ENCODE measurements at places on chromosomes 5 and 9.
A peak's percentile ranks its signal among the peaks of the same experiment; 100 is the strongest.

GRCh38 chr5:36442796-36443195 is 141.1 kb upstream of the RANBP3L start:
- no peak for DNase-seq

GRCh38 chr5:403995-404394 is 39.0 kb upstream of the EXOC3 start:
- no peak for DNase-seq

- no peak for DNase-seq
These were observed 29.4 kb upstream of the PURA start for GRCh38 chr5:140084541-140084940.

DNA sequence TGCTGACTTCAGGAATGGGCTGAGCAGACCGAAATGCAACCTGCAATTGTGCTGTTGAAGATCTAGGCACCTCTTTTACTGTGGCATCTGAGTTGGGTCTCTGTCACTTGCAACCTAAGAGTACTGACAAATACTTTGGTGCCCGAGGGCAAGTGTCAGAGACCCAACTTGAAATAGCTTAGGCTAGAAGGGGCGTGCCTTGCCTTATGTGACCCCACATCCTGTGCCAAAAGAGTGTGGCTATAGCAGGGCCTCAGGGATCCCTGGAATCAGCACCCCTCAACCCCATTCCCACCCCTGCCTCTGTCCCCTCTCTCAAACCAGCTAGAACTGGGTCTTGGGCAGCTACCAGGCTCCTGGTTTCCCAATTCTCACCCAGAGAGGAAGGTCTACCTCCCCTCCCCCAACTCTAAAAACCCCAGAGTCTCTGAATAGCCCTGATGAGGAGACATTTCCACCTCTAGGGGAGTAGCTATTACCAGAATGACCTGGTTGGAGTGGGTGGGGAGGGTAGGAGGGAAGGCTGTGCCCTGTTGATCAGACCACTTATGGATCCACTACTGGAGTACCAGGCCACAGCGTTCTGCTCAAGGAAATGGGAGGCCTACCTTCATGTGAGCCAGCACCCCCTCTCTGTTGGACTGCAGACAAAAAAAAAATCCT is 17.5 kb downstream of the RAI14 start:
- DNase-seq, result no peak

DNA sequence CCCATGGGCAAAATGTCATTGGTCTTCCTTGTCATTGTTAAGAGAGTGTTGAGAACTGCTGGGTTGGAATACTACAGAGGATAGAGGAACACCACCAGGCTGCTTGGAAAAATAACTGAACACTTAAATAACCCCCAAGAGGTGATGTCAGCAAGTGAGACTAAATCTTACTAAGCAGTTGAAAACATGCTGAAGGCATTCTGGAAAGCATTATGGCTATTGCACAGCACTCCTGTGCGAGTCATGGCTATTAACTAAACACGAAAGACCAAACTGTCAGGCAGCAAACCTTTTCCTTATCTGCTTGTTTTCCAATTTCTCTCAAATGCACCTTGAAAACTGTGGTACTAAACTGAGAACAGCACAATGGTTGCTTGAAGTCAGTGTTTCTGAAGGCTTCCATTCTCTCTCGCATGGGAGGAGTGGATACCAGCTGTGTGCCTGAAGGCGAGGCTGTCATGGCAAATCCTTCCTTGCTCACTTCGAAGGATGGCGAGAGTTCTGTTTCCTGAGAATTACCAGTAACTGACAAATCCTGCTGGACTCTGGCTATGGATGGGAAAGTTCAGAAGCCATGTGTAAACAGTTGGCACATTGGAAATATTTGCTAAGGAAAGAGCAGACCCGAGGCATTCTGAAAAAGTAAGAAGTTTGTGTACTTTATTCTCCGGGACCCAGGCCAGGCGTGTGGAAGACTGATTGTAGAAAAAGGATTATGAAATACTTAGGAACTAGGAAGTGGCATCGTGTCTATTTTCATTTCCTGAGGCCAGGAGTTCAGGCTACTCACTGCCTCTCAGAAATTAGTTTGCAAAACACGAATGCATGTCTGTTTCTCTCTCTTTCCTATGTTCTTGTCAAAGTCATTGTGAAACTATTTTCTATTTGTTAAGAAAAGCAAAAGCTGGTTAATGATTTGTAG is 182.1 kb downstream of the DMRT2 start:
- no peak for DNase-seq

DNA sequence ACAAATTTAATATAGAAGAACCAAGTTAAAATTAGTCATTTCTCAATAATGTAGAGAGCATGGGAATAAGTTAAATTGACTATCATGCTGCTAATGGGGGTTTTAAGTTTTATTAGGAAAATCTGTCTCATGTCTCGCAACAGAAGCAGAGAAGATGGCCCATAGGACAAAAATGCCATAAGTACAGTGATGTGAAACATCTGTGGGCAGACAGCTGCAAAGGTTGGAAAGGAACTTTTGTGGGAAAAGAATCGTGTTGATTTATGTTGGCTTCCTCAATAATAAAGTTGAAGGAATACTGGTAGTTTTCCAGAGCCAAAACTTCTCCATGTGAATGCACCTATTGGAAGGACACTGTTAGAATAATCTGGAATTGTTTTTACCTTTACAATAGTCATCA is 44.8 kb downstream of the VCAN start:
- no peak for DNase-seq

DNA sequence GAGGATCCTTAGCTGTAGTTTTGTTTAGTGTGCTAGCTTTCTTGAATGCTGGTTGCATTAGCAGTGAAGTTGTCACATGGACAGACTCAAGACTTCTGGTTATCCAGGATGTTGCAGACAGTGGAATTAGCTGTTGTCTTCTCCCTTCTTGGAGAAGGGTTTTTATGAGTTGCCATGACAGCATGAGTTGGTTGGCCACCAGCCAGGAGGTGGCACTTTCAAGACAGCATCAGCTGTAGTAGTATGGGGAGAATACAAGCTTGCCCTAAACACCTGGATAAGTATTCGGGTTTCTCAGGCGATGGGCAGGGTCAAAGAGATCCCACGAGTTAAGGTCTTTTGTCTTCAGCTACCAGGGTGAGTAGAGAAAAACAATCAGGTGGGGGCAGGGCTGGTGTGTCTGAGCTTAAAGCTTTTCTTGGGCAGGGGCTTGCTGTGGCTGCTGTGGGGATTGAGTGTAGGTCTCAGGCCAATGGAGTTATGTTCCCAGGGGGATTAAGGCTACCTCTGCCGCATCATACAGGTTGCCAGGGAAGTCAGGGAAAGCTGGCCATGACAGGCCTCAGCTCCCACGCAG is 7.7 kb upstream of the C5orf47 start:
- no peak for DNase-seq

DNA sequence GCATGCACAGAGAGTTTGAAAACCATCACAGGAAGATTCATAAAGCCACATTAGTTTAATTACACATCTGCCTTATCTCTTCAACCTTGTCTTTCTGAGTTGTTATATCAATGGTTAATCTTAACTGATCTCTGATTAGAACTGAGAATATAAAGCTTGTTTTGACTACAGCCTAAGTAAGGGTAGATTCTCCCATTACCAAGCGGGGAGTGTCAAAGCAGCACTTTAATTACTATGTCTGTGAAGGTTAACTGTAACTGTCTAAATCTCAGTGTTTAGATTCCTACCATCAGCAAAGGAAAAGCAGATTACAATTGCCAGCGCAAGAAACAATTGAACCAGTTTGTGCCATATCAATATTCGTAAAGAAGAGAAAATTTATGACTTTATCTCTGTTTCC is 348.7 kb downstream of the CDH12 start:
- no peak for DNase-seq

GRCh38 chr5:59873113-59873512 is 20.4 kb downstream of the PDE4D start:
- no peak for DNase-seq

- DNase-seq, result no peak
These were observed 12.9 kb upstream of the CAST start for GRCh38 chr5:96649251-96649662.

DNA sequence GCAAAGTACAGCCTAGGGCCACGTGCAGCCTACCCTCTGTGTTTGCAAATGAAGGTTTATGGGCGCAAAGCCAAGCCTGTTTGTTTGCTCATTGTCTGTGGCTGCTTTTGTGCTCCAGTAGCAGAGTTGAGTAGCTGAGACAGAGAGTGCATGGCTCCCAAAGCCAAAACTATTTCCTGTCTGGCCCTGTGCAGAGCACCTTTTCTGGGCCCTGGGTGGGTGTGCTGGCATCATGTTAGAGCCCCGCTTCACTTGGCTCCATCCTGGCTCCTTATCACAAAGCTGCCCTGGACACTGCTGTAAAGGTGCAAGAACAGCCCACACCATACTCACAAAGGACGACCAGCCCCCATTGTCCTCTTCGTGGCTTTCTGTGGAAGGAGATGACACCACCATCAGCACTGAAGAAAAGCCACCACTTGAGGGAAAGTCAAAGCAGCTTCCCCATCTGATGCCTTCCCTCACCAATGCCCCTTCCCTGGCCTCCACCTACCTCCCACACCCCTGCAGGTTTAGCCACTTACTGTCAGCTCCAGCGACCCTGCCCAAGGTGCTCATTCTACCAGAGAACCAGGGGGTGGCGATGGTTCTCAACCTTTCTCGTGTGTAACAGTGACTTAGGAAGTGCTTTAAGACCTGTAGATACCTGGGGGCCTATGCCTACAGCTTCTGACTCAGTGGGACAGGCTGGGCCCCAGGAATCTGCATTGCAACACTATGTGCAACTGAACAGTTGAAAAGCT is 23.4 kb downstream of the LCP2 start:
- DNase-seq, result peak; percentile 24

DNA sequence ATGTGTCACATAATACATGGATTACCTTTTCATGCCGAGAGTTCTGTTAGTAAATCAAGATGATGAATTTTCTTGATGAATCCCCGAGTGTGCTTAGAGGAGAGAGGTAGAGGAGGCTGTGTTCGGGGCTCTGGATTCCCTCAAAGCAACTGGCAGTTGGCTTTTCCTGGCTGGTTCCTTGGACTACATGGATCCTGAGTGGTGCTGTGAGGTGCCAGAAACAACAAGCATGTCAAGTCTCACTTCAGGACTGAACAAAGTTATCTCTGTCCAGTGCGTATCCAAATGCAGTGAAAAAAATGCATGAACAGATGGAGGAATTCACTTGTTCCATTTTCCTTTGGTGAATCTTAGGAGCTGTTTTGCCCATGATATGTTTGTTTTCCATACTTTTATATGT is 231.7 kb downstream of the FBXL7 start:
- no peak for DNase-seq

- no peak for DNase-seq
These were observed 1254.9 kb upstream of the DMAC1 start for GRCh38 chr9:9054354-9054992.

GRCh38 chr5:6743161-6743560 is 29.9 kb downstream of the TENT4A start:
- DNase-seq, result no peak

- no peak for DNase-seq
These were observed 10.1 kb downstream of the PLIN2 start for GRCh38 chr9:19117039-19117716.

- DNase-seq, result no peak
These were observed 116.9 kb downstream of the HACD4 start for GRCh38 chr9:20914556-20914955.

GRCh38 chr5:175148636-175149172 is 295.3 kb downstream of the DRD1 start:
- DNase-seq, result no peak

- no peak for DNase-seq
These were observed 98.5 kb downstream of the SNX18 start for GRCh38 chr5:54616031-54616430.

GRCh38 chr5:107268241-107268640 is 402.5 kb downstream of the EFNA5 start:
- no peak for DNase-seq

- DNase-seq, result no peak
These were observed 172.3 kb downstream of the ATP10B start for GRCh38 chr5:160679567-160680309.

- DNase-seq, result no peak
These were observed 70.7 kb upstream of the TAF1L start for GRCh38 chr9:32706004-32706724.

DNA sequence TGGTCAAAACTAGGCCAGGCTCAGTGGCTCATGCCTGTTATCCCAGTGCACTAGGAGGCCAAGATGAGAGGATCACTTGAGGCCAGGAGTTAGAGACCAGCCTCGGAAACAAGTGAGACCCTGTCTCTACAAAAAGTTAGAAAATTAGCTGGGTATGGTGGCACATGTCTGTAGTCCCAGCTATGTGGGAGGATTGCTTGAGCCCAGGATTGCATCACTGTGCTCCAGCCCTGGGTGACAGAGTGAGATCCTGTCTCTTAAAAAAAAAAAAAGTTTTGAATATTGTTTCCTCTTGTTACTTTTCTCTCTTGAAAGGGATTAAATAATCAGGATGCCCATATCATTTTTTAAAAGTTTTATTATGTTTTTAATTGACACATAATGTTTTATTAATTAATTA is 7.6 kb downstream of the ARHGEF37 start:
- no peak for DNase-seq

DNA sequence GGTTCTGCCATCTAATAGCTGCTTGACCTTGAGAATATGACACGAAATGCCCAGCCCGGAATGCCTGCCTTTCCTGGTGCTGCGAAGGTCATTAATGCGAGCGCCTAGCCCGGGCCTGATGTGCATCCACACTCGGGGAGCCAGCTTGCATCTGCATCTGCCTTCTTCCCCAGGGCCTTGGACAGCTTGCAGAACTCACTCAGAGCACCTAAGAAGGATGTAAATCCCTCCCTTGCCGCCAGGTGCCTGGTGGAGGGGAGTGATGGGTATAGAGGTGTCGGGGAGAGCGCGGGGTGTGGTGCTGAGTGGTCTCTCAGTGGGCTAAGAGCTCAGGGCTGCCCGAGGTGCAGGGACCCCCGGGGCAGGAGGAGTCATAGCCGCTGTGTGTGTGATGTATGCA is 127.2 kb downstream of the MRPL36 start:
- DNase-seq, result no peak

- DNase-seq, result no peak
These were observed 5.8 kb downstream of the DCANP1 start for GRCh38 chr5:135441350-135441831.

GRCh38 chr9:116497095-116497890 is 189.8 kb upstream of the TRIM32 start:
- DNase-seq, result no peak

DNA sequence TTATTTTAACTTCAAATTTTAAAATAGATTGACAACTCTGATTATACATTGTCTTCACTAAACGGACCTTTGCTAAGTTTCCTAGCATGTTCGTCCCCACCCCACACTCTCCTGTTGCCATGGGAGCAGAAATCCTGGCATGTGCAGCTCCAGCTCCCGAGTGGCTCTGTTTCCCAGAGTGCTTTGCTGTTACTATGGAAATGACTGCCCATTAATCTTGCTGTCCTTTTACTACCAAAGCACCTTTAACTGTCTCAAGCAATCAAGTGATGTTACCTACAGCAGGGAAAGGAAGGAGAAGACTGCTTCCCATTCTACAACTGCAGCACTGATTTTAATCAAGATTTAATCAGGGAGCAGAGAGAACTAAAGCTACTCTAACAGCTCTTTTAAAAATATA is 212.0 kb upstream of the KIF2A start:
- DNase-seq, result no peak

GRCh38 chr5:72882989-72883388 is 66.5 kb downstream of the TNPO1 start:
- DNase-seq, result no peak
